Activated CD8-positive, alpha-beta memory T cell treated with anti-CD3 and anti-CD28 coated beads, Interleukin-2, amount 50 U/mL, for 4 hours (primary cell): ENCODE measurements at places on chromosomes 4 and X.
A peak's percentile ranks its signal among the peaks of the same experiment; 100 is the strongest.

- DNase-seq: no peak
Measured at GRCh38 chr4:177220376-177220775, 89.3 kb upstream of the NEIL3 start.

GRCh38 chrX:133559909-133560308, 144.6 kb upstream of the GPC4 start:
- no peak for DNase-seq

DNA sequence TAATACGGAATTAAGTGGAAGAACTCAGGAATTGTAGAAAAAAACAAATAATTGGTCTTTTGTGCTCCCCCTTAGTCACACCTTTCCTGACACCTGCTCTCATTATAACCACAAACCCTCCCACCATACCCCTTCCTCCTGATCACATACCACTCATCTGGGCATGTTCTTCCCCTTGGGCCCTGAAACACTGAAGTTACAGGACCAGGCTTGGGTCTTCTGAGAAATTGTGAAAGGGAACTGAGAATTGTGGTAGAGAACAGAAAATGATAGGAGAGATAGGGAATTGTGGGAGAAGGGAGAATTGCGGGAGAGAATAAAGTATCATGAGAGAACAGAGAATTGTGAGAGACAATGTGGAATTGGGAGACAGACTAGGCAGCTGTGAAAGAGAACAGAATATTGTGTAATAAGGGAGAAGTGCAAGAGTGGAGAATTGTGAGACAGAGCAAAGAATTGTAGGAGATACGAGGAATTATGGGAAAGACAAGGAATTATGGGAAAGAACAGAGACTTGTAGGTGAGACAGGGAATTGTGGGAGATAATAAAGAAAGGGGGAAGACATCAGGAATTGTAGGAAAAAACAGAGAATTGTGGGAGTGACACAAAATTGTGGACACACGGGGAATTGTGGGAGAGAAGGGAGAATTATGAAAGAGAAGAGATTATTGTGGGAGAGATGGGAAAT, 2.7 kb upstream of the HCCS start:
- no peak for DNase-seq

DNA sequence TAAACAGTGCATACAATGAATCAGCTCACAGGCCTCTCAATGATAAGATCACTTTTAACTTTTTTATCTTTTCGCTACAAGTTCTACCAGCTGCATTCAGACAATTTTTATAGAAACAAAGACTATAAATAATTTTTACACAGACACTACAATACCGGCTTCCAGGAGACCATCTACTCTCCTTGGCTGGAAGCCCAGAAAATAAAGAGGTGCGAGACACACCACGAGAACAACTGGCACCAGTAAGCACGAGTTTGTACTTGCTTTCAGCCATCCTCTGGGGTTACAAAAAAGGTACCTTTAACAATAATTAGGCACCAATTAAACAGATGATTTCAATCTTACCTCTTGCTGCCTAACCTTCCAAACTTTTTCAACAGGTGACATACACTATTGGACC, 11.2 kb upstream of the PRDX4 start:
- DNase-seq: no peak

DNA sequence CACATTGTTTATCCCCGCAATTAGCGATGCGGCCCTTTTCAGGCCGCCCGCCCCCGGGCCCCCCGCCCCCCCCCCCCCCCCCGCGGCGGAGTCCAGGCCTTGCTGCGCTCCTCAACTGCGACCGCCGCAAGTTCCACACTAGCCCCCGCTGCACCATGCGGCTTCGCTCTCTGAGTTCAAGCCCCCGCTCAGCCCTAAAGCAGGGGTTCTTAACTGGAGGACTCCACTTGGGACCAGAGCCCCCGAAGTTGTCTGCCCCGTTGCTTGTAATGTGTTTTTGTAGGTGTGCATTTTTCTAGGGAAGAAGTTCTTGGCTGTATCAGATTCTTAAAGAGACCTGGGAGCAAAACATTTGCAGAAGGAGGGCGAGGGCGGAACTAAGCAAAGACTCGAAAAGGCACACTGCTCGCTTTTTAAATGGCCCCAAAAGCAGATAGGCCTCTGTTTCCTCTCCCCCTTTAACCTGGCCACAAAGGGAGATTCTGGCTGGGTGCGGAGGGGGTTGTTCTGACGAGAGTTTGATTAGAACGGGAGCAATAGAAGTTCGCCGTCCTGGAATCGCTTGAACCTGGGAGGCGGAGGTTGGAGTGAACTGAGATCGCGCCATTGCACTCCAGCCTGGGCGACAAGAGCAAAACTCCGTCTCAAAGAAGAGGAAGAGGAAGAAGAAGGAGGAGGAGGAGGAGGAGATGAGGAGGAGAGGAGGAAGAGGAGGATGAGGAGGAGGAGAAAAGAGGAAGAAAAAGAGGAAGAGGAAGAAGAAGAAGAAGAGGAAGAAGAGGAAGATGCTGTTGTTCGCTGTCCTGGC, 2.3 kb upstream of the MSX1 start:
- no peak for DNase-seq

GRCh38 chr4:107419052-107419451, 301.0 kb downstream of the PAPSS1 start:
- no peak for DNase-seq

- DNase-seq: no peak
Measured at GRCh38 chr4:14130551-14130950, 503.0 kb upstream of the BOD1L1 start.

DNA sequence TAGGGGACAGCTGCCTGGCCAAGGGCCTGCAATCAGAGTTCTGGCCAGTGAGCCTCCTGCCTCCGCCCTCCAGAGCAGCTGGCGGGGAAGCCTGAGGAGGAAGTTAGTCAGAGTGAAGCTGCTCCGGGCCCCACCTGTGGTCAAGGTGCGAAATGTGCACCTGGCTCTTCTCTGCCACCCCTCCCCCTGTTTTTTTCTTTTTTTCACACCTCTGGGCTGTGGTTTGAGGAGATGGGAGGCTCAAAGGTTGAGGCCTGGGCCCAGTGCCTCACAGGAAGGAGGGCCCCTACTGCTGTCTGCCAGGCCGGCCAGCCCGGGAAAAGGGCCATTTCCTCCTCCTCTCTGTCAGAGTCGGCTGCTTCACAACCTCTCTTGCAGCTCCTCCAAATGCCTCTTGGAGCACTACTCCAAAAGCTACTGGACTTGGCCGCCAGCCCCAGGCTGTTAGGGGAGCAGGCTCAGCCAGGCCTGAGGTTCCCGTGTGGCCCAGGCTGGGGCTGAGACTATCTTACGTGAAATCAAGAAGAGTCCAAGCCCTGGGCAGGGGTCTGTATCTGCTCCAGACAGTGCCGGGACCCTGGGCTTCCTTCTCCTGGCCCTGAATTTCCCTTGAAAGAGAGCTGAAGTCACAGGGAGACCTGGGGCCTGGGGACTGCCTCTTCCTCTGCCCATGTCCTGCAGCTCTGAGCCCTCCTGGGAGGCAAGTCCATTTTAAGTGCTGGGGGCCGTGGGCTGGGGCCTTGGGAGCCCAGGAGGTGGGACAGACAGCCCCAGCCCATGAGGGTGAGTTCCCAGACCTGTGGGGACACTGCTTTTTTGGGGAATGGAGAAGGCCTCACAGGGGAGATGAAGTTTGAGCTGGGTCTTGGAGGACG, 4.5 kb upstream of the CXCR3 start:
- DNase-seq: peak; percentile 60

DNA sequence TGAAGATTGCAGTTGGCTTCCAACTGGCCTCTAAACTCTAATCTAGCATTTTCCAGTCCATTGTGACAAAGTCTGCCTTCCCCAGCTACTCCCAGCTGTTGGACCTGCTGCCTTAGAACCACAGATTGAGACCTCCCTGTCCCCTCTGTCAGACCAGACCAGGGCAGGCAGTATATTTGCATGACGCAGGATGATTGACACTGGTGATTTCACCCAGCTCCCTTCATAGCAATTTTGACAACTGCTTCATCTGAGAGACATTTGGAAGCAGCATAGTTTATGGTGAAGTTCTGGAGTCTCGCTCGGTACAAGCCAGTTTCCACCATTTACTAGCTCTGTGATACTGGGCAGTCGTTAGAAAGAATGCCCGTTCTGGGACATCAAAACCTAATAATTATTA, 2.5 kb downstream of the CYP4V2 start:
- no peak for DNase-seq

- no peak for DNase-seq
Measured at GRCh38 chrX:20383477-20383876, 116.8 kb upstream of the RPS6KA3 start.

DNA sequence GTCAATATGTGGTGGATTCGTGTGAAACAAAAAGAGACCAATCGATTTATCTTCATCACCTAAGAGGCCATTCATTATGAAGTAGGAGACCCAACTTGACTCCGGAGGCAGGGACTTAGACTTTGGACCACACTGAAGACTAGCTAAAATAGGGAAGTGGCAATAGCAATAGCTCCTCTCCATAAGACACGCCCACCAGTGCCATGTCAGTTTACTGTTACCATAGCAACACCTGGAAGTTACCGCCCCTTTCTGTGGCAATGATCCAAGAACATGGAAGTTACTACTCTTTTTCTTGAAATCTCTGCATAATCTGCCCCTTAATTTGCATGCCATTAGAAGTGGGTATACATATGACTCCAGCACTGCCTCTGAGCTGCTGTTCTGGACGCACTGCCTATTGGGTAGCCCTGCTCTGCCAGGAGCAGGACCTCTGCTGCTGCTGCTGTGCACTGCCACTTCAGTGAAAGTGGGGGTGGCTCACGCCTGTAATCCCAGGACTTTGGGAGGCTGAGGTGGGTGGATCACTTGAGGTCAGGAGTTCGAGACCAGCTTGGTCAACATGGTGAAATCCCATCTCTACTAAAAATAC, 163.2 kb downstream of the PRKX start:
- DNase-seq: no peak

DNA sequence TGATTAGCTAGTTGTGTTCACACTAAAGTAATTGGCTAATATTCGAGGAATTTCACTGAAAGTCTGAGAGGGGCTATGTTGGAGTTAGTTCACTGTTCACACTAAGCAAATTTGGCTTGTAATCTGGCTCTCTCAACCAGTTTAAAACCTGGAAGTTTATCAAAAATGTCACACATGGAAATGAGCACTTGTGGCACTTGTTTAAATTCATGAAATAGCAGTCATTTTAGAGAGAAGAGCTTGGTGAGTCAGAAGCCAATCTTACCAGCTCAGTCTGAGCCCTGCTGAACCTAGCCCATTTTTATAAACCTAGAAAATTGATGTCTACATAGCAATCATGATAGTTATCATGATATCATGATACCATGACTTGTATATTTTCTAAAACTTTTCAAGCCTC, 90.7 kb upstream of the JADE1 start:
- no peak for DNase-seq

DNA sequence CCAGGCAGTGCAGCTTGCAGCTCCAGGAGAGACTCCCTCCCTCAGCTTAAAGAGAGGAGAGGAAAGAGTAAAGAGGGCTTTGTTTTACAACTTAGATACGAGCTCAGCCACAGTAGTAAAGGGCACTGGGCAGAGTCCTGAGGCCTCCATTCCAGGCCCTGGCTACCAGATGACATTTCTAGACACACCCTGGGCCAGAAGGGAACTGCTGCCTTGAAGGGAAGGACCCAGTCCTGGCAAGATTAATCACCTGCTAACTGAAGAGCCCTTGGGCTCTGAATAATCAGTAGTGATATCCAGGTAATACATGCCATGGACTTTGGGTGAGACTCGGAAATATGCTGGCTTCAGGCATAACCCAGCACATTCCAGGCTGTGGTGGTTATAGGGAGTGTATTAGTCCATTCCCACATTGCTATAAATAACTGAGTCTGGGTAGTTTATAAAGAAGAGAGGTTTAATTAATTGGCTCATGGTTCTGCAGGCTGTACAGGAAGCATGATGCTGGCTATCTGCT, 15.3 kb upstream of the SLC16A2 start:
- no peak for DNase-seq
